A549 (cell line): ENCODE measurements at places on chromosomes 4 and X.
A peak's percentile ranks its signal among the peaks of the same experiment; 100 is the strongest.

- no peak for DNase-seq
Observed at GRCh38 chr4:166065324-166065723, 192.3 kb downstream of the TLL1 start.

DNA sequence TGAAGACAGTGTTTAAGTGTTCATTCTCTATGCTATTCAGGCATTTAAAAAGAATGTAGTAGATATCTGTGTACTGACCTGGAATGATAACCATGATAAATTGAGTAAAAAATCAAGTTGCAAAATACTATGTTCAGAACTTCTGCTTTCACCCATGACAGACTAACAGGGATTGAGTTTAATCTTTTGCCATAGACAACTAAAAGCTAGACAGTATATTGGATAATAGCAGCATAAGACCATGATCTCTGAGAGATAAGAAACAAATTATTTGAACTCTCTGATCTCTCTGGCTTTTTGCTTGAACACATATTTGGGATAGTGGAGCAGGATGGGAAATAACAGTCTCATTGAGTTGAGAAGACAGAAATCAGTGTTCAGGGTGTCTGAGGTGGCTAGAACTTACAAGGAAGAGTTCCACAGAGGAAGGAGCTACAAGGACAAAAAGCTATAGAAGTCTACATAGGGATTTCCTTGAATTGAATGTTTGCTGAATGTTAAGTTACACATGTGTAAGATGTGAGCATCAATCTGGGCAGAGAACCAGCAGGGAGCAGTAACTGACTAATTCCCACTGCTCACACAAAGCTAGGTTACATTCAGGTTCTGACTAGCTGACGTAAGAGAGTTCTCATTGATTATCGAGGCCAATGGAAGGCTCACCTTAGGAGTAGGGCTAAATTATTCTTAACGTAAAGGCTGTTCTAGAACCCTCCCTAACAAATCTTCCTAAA, 60.4 kb downstream of the SLC30A9 start:
- DNase-seq, result no peak

- no peak for DNase-seq
Observed at GRCh38 chrX:41320393-41320792, 13.6 kb upstream of the DDX3X start.

- no peak for DNase-seq
Observed at GRCh38 chr4:155999725-156000124, 46.1 kb upstream of the CTSO start.

DNA sequence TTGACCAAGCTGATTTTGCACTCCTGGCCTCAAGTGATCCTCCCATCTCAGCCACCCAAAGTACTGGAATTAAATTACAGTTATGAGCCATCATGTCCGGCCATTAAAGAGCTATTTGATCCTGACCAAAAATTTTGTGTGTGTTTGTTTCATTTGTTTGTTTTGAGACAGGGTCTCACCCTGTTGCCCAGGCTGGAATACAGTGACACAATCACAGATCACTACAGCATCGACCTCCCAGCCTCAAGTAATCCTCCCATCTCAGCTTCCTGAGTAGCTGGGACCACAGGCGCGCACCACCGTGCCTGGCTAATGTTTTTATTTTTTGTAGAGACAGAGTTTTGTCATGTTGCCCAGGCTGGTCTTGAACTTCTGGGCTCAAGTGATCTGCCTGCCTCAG, 82.9 kb upstream of the RBPJ start:
- no peak for DNase-seq

- DNase-seq, result peak; percentile 66
Observed at GRCh38 chr4:76301068-76301774, 5.3 kb upstream of the STBD1 start.

DNA sequence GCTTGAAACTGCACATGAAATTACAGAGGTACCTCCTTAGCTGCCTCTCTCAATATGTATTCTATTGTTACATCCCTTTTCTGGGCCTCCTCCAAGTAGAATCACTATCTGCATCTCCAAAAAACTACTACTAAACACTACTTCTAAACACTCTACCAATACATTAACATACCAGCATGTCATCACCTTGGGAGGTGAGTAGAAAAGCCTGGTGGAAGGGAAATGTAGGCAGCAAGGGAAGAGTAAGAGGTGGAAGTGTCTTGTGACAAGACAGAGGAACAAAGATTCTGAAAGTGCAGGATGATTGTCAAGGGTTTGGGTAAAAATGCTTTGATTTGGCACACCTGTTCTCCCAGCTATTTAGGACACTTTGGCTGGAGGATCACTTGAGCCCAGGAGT, 3.5 kb downstream of the AFM start:
- no peak for DNase-seq

DNA sequence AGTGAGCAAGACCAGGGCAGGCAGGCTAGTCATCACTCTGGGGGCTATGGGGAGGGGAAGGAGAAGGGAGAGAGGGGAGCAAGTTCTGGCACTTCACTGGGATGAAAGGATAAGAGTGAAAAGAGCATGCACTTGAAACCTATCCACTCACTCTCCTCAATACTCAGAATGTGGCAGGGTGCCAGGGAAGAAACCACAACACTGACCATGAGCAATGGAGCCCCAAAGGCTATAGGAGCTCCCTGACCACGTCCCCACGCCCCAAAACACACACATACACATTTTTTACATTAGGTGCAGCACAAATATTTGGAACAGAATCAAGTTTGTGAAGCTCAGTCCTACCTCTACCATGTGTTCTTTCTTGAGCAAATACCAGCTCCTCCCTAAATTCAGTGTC, 132.2 kb downstream of the IDS start:
- DNase-seq, result no peak

DNA sequence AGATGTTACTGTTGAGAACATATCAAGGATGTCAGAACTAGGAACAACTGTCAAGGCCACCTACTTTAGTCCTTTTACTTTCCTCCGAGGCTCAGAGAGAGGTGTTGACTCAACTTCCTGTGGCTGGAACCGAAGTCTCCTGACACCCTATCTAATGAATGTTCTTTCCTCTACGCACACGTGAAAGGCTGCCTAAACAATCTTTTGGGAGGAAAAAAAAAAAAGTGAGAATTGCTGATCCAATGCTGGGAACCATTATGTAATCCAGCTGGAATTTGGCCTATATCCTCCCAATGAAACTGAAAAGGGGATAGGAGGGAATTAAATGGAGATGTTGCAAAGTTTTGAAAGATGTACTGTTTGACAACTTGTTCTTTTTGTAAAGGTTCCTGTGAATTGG, 8.3 kb upstream of the MAP7D3 start:
- DNase-seq, result no peak

- DNase-seq, result no peak
Observed at GRCh38 chr4:20925176-20925575, 224.9 kb downstream of the PACRGL start.

GRCh38 chrX:19177721-19178120, 55.5 kb upstream of the ADGRG2 start:
- DNase-seq, result no peak

DNA sequence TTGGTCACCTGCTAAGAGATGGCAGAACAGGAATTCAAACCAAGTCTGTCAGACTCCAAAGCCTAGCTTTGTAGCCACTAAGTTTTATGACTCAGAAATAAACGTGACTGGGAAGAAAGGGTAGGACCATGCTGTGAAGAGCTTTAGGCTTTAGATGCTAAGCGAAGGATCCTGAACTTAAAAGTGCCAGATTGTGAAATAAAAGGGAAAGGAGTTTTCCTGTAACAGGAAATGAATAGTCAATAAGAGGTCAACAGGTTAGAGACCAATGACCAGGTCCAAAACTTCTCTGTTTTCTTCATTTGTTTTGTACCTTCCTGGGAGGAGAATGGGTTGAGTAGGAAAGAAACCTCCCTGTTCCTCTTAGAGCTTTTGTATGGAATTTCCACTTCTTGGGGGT, 98.8 kb upstream of the EOLA2 start:
- no peak for DNase-seq

GRCh38 chrX:125029131-125029530, 290.5 kb upstream of the TEX13C start:
- no peak for DNase-seq

DNA sequence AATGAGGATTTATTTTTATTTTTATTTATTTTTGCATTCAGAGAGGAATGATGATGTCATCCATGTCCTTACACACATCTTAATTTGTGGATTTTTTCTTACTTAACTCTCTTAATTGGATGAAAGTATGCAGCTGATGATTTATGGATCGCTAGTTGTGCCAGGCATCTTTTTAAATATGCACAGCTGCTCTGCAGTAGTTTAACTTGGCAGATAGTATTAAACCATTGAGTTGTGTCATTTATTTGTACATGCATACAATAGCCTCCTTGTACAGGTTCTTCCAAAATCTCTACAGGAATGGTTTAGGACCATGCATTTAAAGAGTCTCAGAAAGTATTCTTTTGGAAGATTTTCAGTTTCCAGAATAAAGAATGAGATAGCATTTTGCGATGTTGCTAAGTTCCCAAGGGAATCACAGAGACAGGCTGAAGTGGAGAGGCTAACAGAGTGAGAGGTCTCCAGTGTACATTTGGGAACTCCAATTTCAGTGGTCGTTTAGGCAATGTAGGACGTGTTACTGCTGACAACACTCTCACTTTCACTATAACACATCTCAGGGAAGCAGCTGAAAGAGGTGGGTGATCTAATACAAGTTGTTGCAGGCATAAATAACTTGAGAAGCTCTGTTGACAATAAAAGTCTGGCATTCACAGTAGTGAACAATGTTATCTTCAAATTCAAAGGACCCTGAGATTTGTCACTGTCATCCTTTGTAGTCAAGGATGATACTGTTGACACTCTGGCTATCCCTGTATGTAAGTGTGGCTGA, 49.9 kb upstream of the SCRG1 start:
- no peak for DNase-seq

DNA sequence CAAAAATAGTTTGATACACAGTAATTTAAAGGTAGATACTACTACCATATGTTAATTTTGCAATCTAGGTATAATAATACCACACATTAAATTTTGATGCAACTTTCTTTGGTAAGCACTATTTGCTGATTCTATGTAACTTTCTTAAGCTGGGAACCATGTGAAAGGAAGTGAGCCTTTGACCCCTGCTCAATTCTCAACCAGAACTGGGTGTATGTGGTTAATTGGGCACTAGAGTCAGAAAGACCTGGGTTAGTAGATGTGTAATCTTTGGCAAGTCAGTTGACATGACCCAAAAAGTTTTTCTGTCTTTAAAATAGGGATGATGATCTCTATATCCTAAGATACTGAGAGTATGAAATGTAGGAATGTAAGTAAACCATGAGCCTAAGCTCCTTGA, 22.4 kb downstream of the TLR2 start:
- DNase-seq, result no peak

DNA sequence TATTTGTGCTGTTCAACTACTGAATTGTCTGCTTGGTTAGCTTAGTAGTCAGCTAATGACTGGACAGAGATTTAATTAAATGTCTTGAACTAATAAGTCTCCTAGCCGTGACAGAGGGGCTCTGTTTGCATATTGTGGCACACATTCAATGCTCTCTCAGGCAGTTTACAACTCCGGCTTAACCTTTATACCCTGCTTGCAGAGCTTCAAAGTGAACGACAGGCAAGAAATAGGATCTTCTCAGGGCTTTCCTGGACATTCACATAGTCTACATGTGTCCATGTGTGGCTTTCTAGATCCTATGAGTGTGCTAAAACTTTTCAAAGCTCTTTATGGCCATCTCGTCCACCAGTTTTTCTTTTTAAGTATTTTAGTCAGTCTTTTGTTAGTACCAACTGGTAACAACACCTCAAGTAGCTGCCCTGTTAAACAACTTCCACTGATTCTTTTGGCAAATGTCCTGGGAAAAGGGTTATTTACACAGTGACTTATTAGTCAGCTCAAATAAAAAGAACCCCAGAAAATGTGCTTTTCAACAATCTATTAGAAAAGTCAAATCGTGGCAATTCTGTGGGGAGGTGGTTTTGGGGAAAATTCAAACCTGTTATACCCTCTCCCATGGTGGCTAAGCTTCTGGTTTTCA, 28.6 kb downstream of the OR13H1 start:
- peak; percentile 40 for DNase-seq

DNA sequence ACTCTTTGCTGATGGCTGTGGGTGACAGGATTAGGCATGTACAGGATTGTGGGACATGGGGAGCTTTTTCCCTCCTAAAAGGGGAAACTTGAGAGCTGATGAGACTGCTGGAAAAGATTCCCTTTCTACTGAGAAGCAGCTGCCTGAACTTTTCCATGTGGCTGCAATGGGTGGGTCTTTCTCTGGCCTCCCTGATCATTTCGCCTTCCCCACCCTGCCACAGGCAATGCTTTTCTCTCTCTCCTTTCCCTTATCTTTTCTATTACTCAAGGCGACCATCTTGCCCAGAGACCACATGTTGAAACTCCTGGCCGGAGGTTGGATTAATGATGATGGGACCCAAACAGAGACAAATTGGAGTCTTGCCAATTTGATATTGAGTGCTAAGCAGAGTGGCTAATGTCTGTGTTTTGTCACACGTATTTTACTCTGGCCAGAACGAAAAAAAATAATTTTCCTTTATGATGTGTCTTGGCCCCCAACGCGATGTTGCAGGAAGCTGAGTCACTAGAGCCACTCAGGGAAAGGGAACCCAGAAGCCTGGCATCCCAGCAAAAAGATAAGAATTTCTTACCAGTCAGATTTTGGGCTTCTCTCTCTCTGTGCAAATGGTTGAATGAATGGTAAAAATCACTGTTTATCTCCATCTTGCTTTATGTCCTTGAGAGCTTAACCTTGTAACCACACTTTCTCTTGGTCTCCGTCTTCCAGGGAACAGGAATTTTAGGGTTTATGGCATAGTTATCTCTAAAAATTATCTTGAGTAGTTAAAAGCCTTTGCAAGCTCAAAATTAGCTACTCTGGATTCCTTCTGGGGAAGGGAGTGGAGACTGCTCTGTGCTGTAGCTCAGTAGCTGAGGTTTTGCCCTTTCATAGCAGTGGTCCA, 19.4 kb upstream of the ATP8A1 start:
- DNase-seq, result no peak

- DNase-seq, result no peak
Observed at GRCh38 chr4:25162566-25162965, 2.3 kb upstream of the SEPSECS start.

GRCh38 chr4:185536411-185536709, 1.1 kb upstream of the PDLIM3 start:
- DNase-seq, result no peak

GRCh38 chr4:1204286-1204827, 32.0 kb upstream of the SPON2 start:
- no peak for DNase-seq

DNA sequence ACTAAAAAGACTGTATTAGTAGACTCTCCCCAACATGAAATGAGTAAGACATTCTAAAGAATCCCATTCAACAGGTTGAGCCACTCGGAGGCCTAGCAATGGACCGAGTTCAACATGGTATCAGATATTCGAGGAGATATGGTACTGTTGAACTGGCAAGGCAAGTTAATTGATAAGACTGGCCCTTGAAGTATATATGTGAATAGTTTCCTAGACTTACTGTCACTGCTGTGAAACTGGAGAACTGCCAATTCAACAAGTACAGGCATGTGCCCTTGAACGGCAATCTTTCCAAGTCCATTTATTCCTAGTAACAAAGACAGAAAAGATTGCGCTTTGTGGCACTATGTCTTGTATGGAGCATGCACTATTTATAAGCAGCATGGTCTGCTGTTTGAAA, 24.4 kb downstream of the FAT1 start:
- DNase-seq, result no peak

- DNase-seq, result no peak
Observed at GRCh38 chr4:38563707-38564495, 100.1 kb upstream of the KLF3 start.

- no peak for DNase-seq
Observed at GRCh38 chr4:81786063-81786763, 314.5 kb upstream of the RASGEF1B start.
